ENCODE measurements at places on chromosomes 11 and 22. TPM values are rescaled to one million over a fixed set of nuclear protein-coding genes. Genes with fewer than 3 reads are reported as not detected.

DNA sequence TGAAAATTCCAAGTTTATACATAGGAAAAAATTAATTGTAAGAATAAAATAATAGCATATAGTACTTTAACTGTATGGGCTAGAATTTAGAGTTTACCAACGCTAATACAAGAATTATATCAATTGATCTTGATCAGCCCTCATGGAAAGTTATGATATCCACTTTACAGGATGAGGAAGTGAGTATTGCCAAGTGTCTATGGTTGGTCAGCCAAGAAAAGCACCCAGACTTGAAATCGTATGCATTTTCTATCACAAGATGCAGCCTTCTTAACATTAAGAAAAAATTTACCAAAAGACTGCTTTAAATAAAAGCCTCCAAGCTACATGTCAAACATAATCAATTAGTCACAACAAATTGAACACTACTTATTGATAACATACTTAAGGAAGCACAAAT lies 53.0 kb downstream of the DDI1 start:
- H3K27ac ChIP-seq = no peak overlapping the region
- H3K4me3 ChIP-seq = no peak overlapping the region
- no peaks in the 10 kb centered on the region for H3K36me3 ChIP-seq
- no peak for DNase-seq

Gene NAV2
- 0.28 TPM for total RNA-seq

Gene C11orf52
- not detected for total RNA-seq

Gene UBQLNL
- 0.69 TPM for total RNA-seq

Gene LMO2
- total RNA-seq = 0.95 TPM
